Thoracic aorta (tissue), 2 donors: ENCODE measurements at places on chromosomes 3 and 15.

GRCh38 chr3:50708620-50709019 lies 33.9 kb downstream of the DOCK3 start:
- DNase-seq = no peak

DNA sequence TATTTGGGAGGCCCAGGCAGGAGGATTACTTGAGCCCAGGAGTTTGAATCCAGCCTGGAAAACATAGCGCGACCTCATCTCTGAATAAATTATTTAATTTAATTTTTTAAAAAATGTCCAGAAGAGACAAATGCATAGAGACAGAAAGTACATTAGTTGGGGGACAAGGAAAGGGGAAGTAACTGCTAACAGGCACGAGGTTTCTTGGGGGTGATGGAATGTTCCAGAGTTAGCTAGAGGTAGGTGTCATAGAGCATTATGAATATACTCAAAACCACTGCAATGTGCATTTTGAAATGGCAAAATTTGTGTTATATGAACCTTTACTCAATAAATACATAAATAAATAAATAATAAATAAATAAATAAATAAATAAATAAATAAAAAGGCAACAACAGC lies 31.7 kb upstream of the CYP11A1 start:
- DNase-seq = no peak

GRCh38 chr3:49397470-49397869 lies 14.3 kb downstream of the RHOA start:
- no peak for DNase-seq

GRCh38 chr15:100247228-100248225 lies 94.2 kb downstream of the ADAMTS17 start:
- DNase-seq = no peak

DNA sequence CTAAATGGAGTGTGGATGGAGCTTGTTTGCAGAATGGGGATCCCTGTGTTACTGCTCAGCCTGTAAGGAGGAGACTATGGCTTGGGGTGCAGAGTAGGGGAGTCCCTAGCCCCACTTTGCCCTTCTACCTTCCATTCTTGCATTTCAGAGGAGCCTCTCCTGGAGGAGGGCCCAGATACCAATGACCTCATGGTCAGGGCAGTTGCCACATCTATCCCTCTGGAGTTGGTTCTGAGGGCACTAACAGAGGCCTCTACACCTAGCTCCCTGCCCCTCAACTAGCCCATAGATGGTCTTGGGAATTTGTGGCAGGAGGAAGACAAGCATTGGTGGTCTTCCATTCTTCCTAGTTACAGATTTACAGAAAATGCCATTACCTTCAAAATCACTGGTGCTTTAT lies 6.1 kb downstream of the SKOR1 start:
- no peak for DNase-seq

DNA sequence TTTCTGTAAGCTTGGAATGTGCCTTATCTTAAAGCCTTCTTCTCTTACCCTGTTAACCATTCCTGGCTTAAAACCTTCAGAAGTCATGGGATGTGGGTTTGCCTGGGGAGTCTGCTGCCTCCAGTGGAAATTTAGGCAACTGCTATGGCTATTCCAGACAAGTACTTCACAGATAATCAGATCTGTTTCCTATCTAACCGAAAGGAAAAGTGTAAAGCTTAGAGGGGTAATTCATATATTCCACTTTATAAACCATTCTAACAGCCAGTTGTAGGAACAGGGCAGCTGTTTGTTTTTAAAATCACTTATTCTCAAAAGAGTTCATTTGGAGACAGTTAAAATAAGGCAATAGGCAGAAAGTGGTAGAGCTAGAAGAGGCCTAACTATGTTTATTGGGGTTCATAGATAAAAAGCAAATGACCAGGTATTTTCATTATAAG lies 219.9 kb downstream of the TCF12 start:
- DNase-seq = no peak

DNA sequence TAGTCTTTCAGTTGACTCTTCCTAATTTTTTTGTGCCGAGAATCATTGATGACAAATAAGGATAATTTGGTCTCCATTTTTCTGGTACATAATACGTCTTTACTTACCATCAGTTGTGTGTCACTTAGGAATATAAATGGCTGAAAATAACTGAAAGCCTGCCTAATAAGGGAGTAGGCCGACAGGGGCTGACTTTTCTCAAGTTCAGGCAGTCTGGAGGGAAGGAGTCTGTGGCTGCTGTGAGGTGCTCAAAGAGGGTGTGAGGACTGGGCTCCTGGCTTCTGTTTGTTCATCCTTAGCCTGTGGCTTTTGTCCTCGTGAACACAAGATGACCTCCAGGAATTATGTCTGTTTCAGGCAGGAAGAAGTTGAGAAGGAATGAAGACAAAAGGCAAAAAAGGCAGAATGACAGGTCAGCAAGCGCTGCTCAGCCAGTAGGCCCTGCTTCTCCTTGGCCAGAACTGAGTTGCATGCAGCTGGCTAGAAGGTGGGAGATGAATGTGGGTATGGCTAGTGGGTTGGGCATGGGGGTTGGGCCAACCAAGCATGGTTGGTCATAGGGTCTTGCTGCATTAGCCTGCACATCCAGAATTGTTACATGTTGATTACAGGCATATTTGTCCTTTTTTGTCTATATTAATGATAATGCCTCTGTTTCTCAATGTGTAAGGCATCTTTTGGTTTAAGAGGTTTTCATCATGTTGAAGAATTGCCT lies 29.2 kb downstream of the IGF1R start:
- DNase-seq = no peak

- DNase-seq = peak; percentile 52
These were observed 5.9 kb upstream of the GRAMD2A start for GRCh38 chr15:72203507-72203837.
